AG10803 (cell line): ENCODE measurements at places on chromosomes 2 and 18.

DNA sequence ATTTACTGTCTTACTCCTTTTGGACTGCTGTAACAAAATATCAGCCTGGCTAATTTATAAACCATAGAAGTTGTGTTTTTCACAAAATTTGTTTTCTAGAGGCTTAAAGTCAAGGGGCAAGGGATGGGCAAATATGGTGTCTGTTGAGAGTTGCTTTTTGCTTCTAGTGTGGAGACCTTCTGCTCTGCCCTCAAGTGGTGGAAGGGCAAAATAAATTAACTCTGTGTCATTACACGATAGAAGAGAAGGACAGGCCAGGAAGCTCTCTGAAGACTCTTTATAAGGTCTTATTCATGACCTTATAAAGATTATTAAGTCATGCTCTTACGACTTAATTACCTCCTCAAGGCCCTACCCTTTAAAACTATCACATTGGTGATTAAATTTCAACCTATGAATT lies 181.2 kb upstream of the LRATD1 start:
- peak; percentile 3 for DNase-seq

GRCh38 chr2:27803046-27803445 lies 31.5 kb downstream of the MRPL33 start:
- no peak for DNase-seq

GRCh38 chr2:134425724-134426496 lies 172.0 kb downstream of the MGAT5 start:
- peak; percentile 16 for DNase-seq

- DNase-seq: peak; percentile 60
Measured at GRCh38 chr2:172373766-172374165, 53.6 kb upstream of the ITGA6 start.

- peak; percentile 3 for DNase-seq
Measured at GRCh38 chr18:11368020-11368419, 218.7 kb upstream of the PIEZO2 start.

GRCh38 chr2:45269149-45269793 lies 260.0 kb upstream of the SIX2 start:
- no peak for DNase-seq

DNA sequence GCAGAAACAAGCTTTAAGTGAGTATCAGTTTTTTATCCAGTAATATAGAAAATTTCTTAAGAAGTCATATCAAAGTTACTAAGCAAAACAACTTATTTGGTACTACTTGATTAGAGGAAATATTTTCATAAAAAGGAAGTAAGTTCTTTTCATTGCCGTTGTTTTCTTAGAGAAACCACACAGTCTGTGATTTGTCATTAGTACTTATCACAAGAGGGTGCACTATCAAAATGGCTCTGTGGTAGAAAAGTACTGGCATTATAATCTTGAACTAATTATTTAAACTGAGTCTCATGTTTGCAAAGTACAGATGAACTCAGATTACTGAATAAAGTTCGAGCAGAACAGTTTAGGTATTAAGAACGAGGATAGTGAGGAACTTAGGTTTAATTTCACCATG lies 93.4 kb downstream of the IKZF2 start:
- DNase-seq: no peak

DNA sequence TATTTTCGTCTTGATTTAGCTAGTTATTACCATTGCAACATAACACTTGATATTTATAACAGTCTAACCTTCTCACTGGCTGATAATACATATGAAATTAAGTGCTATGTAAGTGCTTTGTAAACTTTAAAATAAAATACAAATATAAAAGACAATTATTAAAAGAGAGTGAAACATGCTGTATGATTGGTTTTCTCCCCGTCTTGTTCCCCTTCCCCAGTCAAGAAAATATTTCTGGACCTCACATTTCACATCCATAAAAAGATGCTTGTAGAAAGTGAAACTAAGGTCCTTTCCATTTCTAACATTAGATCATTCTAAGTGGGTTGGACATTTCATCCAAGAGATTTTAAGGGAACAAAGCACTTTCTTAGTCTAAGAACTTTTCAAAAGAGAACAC lies 310.2 kb upstream of the LRATD1 start:
- no peak for DNase-seq

- no peak for DNase-seq
Measured at GRCh38 chr2:240256704-240257637, 116.5 kb upstream of the OTOS start.

DNA sequence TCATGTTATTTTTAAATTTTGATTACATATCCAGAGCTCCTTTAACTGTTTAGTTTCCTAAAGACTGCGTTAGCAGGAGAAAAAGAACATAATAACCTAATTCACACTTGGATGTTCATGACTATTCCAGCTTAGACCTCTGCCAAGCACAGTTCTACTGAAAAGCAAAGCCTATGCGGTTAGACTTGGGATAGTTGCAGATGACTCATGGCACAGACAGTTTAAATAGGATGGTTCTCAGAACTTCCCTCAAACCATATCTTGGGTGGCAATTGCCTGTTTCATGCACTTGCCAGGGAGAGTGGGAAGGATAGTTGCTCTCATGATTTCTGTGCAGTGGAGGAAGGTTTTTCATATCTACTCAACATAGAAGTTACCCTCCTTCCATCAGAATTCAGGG lies 149.7 kb upstream of the KLHL29 start:
- peak; percentile 52 for DNase-seq

GRCh38 chr2:201909348-201909747 lies 103.0 kb downstream of the CDK15 start:
- DNase-seq: peak; percentile 73

GRCh38 chr18:39799006-39799405 lies 2156.0 kb upstream of the PIK3C3 start:
- DNase-seq: peak; percentile 27

DNA sequence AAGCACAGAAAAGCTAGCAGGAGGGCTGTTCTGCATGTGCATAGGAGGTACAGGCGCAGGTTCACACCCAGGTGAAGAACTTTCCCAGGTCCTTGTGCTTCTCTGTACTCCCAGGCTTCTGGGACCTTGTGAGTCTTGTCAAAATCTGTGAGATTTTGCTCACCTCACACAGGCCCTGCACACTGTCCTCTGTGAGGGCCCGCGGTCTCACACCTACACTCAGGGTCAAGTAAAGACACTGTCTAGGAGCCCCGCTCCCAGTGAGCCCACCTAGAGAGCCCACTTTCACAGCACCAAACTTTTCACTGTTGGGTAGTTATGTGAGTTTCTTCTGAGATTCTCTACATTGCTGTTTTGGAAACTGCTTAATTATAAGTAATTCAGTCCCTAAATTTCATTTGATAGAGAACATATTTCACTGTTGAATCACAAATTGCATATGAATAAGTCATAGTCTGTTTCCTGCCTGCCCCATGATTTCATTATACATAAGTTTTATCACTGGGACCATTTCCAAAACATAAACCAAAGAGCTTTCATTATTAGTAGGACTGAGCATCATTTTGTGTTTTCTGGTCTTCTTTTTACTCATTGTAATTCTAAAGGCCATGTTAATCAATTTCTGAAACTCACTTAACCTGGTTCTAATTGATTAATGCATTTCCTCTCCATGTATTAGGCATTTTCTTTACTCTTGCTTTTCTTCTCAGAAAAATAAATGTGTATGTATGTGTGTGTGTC lies 234.2 kb upstream of the SPOPL start:
- peak; percentile 72 for DNase-seq

DNA sequence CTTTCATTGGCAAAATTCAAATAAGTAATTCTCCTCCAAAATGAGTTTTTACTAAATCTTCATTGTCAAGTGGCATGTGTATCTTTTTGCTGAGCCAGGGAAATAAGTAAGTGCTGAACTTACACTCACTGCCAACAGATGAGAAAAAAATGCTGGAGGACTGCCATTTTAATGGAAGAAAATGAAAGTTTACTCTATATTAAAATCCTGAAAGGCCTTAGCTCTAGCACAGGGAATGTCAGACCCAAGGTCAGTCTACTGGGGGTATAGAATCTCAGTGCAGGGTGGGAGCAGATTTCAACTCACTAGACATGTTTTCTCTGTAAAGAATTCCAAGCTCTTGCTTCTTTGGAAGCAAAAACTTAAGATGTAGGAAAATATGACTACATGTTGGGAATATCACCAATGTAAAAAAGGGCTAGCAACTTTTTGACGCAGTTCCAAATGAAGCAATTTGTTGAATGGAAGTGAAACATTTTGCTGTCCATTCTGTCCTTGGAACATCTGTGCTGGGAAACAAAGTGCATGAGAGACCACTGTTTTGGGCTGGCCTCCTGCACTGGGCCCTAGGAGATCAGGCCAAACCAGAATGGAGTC lies 127.0 kb downstream of the ST6GAL2 start:
- no peak for DNase-seq

GRCh38 chr18:79857082-79857671 lies 59.4 kb downstream of the KCNG2 start:
- DNase-seq: peak; percentile 24

GRCh38 chr2:101140237-101140636 lies 10.9 kb downstream of the TBC1D8 start:
- no peak for DNase-seq

GRCh38 chr2:127055786-127056076 lies 51.2 kb downstream of the BIN1 start:
- no peak for DNase-seq

DNA sequence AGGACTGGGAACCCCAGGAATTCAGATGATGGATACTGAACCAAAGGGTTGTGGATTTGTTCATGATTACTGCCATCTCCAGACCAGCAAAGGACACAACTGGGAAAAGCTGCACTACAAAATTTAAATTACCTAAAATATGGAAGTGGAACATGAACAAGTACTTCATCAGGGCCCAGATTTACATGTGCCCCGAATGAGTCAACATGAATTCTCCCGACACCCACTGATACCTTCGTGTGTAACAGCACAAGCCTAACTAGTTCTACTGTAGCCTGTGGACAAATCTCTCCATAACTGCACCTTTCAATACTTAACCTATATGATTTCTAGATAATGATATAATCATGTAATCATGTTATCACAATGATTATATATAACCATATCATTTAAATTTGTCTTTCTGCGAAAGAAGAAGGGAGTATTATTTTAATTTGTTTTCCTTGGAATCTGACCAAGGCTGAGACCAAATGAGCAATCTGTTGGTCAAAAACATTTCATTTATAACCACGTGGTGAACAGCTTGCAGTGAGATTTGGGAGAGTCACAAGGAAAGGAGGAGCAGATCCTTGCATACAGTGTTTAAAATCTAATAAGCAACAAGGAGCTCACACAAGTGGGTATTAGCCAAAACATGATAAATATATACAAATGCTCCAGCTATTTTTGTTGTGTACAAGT lies 70.5 kb downstream of the CACNB4 start:
- DNase-seq: no peak

DNA sequence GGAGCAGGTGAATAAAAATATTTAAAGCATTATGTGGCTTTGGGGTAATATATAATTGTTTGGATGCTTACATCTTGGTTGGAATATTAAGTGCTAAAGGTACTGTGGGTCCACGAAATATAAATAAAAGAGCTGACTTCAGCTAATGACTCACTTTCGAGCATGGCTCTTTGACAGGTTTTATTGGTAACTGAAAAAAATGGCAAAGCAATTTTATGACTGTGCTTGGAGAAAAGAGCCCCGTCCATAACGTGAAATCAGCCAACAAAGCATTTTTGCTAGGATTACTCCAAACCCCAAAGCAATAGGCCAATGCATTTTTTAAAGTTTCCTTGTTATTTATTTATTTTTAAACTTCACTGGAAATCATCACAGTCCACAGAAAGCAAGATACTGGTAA lies 397.2 kb upstream of the CDH19 start:
- no peak for DNase-seq

- peak; percentile 18 for DNase-seq
Measured at GRCh38 chr2:69830045-69830905, 815 bp downstream of the GMCL1 start.

DNA sequence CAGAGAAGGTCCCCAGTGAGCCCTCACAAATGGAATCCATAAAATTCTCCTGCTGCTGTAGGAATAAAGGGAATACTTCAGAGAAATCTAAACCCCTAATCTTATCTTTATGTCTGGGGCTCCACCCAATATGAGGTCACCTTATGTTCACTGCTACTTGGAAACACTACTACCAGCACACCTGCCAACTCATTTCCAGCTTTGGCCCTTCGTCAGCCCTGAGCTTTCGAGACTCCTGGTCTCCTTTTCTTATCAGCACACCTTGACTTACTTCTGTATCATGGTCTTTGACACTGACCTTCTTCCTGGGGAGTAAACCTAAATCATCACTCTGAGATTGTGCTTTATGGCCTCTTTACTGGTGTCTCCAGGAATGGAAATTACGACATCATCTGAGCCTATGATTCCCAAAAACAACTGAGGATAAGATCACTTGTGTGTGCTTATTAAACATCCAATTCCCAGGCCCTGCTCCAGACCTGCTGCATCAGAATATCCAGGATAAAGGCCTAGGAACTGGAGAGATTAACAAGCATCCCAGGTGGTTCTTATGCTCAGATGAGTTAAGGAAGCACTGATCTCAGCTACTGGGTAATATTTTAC lies 22.2 kb upstream of the ASNSD1 start:
- DNase-seq: no peak

GRCh38 chr2:15763106-15763821 lies 171.6 kb downstream of the DDX1 start:
- DNase-seq: no peak

DNA sequence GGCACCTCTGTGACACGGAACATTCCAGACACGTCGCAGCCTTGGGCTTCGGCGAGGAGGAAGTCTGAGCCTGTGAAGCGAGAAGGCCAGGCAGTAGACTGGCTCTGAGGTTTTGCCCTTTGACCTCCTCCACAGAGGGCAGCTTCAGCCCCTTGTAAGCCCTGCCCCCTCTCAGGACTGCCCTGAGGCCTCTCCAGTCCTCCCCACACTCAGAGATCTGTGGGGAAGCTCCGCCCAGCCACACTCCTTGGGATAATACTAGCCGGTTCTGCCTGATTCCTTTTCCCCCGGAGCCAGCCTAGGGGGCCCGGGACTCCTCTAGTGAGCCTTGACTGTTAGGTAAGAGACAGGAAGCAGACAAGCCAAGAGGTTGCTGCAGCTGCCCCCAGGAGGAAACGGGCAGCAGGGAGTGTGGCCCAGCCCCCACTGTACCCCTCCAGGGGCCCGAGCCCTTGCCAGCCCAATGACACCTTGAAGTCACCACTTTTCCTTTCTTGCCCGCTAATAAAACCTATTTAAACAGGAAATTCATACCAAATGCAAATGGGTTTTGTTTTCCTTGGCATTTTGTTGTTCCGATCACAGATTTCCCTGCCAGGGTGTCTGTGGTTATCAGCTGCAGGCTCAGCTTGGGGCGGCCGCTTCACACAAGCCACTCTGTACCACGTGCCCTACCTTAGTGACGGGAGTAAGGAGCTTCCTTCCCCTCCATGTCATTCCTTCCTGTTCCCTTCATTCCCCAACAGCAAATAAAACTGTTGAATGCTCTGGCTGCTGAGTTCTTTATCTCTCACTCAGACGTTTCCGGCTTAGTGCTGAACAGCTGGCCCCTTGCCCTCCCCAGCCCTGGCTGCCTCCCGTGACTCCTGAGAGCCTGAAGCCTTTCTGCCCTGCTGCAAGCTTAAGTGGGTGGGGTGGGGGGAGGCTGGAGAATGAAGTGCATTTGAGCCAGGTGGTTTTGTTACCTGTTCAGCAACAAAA lies 124.7 kb downstream of the CABLES1 start:
- peak; percentile 80 for DNase-seq

DNA sequence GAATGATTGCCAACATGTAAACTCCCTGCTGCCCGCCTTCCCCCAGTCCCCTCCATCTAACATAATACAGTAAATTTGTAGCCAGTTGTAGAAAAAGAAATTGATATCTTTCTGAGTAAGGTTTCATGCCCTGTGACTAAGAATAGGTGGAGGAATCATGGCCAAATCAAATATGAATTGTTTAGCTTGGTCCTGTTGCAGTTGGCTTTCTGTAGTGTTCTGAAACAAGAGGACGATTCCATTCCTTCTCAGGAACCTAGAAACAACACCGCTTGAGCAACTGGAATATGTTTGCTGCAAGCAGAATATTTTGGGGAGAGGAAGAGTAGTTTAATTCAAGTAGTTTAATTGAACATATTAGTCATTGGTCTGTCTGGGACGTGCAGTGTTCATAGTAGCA lies 7.0 kb upstream of the DRC1 start:
- DNase-seq: no peak
